ENCODE measurements at places on chromosomes 7 and 10.
A peak's percentile ranks its signal among the peaks of the same experiment; 100 is the strongest.

DNA sequence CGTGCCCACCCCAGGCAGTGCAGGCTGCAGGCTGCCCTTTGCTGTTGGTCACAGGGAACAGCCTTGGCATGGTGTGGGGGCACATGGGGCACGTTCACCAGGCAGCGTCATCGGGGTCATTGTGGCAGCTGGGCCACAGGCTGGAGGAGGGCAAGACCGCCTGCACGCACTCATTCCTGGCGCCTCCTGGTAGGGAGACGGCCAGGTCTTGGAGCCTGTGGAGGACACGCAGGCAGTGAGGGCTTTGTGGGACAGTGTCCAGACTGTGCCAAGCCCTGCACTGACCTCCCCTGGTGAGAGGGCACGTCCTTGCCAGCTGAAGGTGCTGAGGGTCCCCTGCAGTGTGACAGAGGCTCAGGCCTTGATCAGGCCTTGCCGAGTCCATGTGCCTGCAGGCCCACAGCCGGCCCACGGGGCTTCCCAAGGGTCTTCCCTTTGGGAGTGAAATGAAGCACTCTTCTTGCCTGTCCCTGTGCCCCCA lies 76.4 kb downstream of the NKX6-2 start:
- no peak for DNase-seq

GRCh38 chr10:30603589-30603988 lies 26.0 kb downstream of the LYZL2 start:
- DNase-seq: no peak

GRCh38 chr7:41861642-41862041 lies 158.8 kb upstream of the INHBA start:
- no peak for DNase-seq

DNA sequence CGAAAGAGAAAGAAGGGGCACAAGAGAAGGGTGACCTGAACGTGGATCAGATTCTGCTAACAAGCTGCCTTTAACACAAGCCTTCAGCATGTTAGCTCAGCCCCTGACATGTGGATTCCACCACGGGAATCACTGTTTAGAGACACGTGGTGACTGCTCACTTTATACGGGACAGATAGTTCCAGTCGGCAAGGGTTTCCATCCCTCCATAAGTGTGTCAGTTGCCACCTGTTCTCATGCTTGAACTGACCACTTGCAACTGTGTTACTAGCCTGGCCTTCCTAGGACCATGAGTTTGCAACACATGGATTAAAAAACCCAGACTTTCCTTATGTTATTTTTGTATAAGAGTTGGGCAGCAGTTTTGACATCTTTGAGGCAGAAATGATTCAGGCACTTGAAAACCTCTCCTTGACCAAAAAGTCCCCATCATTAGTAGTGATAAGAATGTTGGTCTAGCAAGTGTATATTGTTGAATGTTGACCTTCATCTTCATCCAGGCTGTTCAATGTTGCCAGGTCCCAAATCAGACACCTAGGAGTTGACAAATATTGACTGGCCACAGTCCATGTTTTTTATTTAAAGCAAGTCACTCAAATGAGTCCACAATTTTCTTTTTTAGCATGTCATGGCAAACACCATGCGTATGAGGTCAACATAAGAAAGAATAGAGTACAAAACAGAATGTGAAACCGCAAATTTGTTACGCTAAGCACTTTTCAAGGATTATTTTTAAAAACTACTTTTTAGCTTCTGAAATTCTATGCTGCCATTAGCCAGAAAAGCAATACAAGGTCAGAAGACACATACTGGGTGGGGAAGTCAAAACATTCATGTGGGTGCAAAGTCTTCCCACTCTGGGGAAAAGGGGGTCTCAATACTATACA lies 101.6 kb downstream of the ABLIM1 start:
- no peak for DNase-seq

- DNase-seq: no peak
These were observed 207.7 kb downstream of the SNX10 start for GRCh38 chr7:26499315-26499897.

DNA sequence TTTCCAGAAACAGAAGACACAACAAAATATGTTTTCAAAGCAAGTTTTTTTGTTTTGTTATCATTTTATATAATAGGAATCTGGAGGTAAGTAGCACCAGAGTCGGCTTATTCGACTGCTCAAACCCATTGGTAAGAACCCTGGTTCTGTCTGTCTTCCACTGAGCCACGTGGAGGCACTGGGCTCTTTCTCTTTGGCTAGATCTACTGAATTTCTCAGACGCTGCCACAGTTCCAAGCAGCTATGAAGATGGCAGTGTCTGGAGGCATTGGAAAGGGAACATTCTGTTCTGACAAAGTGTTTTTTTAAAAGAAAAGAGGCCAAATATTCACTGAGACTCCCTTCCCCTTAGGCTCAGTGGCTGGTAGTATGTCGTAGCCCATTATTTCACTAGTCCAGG lies 338.8 kb downstream of the NRG3 start:
- no peak for DNase-seq

DNA sequence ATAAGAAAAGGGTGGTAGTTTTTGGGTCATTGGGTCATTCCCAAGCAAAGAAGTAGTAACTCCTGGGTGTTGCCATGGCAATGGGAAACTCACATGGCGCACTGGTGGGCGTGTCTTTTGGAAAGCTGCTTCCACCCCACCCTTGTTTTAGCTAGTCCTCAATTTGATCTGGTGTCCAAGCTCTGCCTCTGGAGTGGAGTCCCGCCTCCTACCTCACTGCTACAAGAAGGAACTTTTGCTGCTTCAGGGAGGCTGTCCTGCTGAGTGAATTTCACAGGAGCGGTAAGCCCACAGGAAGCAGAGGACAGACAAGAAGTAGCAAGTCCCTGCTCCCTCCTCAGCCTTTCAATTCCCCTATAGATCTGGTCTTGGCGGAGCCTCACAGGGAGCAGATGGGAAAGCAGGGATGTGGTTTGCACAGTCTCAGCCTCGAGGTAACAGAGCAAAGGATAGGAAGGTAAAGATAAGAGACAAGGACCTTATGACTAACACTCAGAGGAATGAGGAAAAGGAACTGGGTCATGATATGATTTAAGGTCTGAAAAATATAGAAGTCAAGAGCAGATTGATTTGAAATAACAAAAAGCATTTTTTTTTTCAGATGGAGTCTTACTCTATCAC lies 700.3 kb downstream of the TNS3 start:
- no peak for DNase-seq

GRCh38 chr10:65313406-65313805 lies 1612.4 kb upstream of the LRRTM3 start:
- DNase-seq: no peak

DNA sequence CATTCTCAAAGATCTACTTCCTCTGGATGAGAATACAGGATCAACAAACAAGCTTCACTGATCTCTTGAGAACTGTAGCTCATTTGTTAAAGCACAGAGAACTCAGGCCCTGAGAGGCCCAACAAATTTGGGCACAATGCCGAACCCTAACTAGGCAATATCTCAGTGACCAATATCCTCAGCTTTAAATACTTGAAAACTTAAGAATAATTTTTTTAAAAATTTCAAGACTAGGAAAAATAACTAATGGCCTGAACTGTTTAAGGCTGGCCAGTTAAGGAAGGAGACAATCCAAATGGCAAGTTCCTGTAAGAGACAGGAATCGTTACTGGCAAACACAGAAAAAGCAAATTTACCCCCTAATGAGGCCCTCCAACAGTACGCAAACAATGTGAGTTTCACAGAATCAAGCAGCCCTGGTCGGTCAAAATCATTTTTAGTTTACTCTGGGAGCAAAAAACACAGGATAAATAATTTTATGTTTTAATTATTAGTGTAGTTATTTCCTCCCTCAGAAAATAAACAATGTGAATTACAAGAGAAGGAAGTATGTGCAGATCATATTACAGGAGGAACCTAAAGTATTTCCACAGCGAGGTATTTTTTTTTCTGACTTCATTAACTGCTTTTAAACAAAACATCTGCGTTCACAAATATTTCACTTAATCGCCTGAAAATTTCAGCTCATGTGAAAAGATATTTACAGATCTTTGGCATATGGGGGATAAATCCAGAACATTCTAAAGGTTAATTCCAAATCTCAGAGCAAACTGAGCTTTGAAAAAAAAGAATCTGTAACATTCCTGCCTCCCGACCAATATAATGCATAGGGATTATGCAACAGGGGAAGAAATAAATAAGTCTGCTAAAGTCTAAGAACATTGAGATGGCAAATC lies 39.5 kb downstream of the NT5C2 start:
- no peak for DNase-seq

- DNase-seq: peak; percentile 24
These were observed 28.7 kb upstream of the KMT2C start for GRCh38 chr7:152464312-152465118.

GRCh38 chr10:58372607-58373441 lies 12.4 kb upstream of the TFAM start:
- DNase-seq: no peak

- DNase-seq: no peak
These were observed 239.6 kb downstream of the DNAJB6 start for GRCh38 chr7:157576415-157576814.

DNA sequence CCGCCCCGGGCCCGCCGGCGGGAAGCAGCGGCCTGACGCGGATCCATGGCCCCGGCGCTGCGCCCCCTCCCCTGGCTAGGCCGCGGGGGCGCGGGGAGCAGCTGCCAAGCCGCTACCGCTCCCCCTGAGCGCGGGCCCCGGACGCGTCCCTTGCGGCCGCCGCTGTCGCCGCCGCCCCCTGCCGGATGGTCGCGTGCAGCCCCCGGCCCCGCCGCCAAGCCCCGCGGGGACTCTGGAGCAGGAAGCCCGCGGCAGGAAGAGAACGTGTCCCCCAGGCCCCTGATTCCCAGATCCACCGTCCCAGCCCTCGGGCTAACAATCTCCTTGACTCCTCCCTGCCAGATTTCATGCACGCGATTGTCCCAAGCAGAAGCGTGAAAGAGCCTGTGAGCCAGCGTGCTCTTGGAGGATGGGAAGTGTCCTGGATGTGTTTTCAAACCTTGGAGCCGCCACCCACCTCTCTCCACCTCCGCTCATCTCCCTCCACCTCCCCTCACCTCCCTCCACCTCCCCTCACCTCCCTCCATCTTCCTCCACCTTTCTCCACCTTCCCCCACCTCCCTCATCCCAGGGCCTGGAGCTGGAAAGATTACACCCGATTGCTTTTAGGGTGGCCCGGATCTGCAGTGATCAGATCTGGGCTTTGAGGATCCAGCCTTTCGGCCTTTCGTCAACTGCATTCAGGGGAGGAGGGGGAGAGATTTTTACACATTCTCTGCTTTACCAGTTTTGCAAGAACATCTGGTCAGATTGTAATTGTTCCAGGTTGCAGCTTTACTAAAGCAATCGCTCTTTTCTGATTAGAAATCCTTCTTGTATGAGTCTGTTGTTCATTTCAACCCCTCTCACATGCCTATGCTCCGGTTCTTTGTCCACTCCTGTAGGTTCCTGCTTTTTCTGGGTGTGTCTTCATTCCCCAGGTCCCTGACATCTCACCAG lies 570 bp upstream of the PRTFDC1 start:
- DNase-seq: no peak

- DNase-seq: no peak
These were observed 47.6 kb upstream of the ANKRD1 start for GRCh38 chr10:90968328-90969081.

- no peak for DNase-seq
These were observed 282.7 kb upstream of the ZNF32 start for GRCh38 chr10:43931308-43931930.

DNA sequence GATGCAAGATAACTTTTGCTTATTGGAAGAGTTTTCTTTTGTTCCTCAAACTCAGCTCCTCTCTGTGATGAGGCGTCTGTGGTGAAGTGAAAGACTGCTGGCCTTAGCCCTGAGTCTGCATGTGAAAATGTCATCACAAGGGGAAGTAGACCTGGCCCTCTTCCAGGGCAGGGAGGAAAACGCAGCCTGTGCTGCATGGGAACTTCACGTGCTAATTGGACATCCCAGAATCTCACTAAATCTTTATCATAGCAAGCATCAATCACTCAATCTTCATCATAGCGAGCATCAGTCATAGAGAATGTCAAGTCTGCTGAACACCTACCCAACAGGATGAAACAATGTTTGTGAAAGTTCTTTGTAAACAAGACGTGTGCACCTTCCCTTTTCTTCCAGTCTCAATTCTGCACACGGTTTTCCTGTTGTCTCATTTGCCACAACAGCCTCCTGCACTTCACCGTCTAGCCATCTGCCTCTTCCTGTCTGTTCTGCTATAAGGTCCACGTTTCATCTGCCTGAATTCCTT lies 314.6 kb downstream of the FRMD4A start:
- no peak for DNase-seq

DNA sequence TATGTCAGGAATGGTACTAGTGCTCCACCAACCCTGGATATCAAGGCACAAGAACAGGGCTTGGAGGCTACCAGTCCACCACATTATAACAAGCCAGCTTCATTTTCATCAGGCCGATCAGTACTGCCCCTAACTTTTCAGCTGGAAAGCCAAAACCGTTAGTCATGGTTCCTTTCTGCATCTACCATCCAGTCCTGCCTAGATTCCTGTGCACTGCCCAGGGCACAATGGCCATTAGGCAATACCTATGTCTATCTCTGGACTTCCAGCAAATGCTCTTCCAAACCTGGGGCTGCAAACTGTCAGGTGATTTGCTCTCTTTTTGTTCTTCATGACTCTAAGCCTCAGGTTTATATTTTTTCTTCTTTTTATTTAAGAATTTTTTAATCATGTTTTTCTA lies 937.7 kb downstream of the SORCS1 start:
- no peak for DNase-seq

DNA sequence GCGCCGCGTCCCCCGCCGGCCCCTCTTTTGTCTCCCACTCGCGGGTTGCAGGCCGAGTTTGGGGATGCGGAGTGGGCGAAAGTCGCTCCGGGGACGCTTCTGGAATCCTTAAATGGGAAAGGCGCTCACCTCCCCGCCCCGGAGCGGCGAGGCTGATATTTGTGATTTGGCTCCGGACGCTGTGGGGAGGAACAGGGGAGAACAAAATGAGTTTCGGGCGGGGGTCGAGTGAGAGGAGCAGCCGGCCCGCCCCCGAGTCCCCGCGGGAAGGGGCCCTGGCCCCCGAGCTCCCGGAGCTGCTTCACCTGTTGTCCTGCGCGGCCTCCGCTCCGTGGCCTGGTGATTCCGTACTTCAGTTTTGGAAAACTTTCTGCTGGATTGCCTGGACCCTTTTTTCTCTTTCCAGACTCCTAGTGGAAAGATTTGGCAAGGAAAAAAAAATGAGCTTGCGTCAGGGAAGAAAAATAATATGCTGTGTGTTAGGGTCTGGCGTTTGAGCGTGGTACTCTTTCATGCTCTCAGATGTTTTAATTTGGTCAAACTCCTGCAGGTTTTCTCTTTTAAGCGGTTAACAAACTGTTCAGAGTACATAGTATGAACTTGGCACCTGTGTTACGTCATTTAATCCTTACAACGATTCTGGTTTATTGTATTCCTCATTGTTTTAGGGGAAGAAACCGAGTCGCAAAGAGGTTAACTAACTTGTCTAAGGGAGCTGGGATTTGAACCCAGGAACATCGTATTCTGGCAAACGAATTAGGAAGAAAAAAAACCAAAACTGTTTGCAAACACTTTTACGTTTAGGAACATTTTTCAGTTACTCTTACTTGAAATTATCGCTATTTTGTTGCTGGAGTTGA lies 924 bp downstream of the BMPR1A start:
- no peak for DNase-seq

DNA sequence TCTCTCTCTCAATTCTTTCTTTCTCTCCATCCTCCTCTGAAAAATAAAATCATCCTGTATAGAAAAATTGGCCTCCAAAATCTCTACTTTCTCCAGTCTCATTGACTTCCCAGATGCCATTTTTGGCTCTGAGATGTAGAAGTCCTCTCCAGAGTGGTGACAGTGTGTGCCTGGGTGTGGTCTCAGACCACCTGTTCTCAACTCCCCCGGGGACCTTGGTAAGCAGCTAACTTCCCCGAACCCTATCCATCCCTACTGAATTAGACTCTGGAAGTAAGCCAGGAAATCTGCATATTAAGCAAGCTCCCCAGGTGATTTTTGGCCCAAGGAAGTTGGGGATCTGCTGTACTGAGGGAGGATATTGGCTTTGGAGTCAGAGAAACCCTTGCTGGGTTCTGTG lies 120.5 kb downstream of the WDR11 start:
- DNase-seq: no peak

Measured in NCI-H1048 (cell line).